Fibroblast of the conjunctiva (primary cell): ENCODE measurements at places on chromosomes 4 and X.

- peak; percentile 27 for DNase-seq
Measured at GRCh38 chr4:123893011-123893981, 496.7 kb downstream of the SPRY1 start.

DNA sequence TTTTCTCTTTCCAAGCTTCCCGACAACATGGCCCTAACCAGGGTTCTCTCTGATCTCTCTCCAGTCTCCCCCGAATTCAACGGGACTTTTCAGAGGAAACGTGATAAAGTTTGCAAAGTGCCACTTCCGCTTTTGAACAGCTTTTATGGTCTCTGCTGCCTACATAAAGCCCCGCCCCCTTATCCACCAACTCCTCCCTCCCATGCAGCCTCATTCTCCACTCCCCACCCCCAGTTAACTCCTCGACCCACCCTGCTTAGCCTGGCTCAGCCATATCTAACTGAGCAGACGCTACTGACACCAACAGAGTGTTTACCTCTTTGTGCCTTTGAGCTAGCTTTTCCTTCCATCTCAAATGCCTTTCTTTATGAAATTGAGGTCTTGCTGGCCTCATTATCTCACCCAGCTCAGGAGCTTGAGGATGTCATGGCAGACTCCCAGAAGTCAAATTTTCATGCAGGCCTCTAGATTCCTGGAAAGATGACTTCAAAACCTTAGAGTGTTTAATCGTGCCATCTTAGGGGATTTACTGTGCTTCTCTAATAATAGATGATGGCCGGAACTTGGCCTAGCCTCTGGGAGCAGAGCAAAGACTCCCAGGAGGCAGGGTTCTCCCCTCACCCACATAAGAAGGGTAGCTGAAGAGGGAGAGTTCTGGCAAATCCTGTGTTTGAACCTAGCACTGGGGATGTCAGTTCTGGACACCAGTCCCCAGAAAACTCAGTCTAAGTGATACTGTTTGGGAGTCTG lies 606.0 kb downstream of the BCOR start:
- no peak for DNase-seq

DNA sequence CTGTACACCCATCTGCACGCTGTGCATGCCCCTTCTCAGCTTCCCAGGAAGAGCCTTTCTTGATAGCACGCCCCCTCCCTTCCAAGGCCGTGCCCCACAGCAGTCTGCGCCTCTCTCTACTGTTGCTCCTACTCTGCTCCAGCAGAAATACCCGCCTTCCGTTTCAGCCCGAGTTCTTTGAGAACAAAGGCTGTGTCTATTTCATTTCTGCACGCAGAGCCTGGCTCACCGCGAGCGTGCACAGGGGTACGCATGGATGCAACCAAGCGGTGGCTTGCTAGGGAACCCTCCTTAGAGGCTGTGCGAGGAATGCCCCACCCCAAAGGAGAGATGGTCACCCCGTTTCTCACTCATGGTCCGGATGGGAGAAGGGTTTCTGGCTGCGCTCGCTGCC lies 485 bp downstream of the AADAT start:
- DNase-seq, result no peak

DNA sequence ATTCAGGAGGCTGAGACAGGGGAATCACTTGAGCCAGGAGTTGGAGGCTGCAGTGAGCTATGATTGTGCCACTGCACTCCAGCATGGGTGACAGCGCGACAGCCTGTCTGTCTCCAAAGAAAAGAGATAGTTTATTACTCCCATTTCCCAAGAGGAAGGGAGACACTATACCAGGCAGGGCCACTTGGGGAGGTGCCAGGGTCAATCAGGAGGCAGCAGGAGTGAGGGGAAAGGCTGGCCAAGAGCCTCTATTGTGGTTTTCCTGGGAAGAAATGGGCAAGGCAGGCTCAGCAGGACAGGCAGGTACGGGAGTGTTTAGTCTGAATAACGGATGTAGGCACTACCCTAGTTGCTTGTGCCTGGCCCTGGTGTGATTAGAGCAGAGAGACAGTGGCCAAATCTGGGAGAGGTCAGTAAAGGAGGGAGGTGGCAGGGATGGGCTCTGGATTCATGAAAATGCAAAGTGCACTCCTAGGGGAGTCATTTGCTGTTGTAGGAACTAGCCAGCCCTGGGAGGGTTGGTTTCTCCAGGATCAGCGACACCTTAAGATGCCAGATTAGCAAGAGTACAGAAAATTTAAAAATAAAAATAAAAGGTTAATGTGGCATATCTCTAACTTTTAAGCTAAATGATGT lies 20.2 kb upstream of the CDKN2AIP start:
- DNase-seq, result no peak

- DNase-seq, result no peak
Measured at GRCh38 chr4:58600290-58600689, 1490.1 kb upstream of the IGFBP7 start.

DNA sequence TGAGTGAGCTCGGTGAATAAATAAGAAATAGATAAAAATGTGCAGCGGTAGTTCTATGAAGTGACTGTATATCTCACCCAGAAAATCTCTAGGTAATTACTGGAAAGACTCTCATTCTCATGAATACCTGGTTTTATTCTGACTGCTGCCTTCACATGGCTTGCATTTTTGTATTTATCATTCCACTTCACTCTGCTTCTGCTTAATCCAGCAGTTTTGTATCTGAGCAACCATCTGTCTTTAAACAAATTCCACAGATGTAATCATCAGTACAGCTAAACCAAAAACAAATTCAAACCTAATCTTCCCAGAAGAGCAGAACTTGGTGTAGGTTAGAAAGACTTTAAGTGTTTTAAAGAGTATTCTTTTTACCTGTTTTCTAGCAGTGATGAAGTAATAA lies 11.2 kb upstream of the ALB start:
- DNase-seq, result no peak

GRCh38 chr4:187276736-187277408 lies 553.2 kb upstream of the FAT1 start:
- peak; percentile 0 for DNase-seq

DNA sequence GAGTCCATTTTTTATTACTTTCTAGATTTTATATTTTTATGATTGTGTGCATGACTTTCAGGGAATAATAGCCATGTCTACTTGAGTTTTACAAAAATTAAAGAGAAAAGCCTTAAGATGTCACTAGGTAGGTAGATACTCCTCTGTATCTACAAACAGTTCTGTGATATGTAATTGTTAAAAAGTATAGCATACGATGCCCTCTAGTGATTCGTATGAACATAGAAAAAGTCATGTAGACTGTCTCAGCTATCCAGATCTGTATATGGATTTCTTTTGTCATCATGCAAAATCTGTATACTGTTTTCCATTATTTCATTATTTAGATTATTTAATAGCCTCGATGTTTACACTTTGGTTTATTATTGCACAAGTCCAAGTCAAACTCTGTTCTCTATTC lies 856.6 kb downstream of the CENPC start:
- peak; percentile 1 for DNase-seq

DNA sequence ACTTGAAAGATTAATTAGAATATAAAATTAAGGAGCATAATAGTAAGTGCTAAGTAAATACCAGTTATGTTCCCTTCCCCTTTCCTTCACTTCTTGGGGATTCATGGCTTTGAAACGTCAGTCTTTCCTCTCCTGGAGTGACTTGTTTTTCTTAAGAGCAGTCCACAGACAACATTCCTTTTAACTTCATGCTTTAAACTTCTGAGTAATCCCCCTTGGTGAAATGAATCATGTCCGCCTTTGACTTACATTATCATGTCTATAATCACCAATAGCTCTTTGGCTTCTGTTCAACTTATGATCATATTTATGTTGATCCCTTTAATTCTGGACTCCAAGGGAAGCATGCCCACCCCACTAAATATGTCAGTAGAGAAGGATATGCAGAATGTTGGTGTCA lies 1012.1 kb upstream of the SLIT2 start:
- no peak for DNase-seq

DNA sequence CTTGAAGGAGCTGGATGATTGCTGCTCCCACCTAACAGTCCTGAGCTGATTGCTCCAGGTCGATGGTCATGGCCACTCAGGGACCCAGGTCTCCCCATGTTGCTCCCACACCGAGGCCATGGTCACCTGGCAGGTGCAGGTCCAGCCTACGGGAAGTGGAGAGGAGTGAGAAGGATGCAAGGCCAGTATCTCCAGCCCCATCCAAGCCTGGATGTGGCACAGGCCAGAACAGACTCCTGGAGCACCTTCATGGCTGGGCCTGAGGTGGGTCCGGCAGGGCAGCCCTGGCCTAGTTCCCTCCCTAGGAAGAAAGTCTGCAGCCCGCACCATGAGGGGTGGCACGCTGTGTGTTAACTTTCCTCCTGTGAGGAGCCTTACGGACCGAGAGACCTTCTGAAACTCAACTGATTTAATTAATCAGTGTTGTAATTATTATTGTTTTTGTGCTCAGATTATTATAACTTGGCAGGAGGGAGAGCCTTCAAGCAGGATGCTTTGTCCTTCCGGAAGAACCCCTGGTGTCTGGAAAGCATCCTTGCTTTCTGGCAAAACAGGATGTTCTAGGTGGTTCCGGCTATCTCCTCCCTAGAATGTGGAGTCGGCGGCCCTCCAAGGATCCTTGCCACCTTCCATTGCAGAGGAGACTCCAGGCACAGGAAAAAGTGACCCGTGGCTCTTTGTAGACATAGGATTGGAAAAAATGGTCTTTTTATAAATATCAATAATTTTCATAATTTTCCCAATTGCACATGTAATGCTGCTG lies 92.3 kb upstream of the ADRA2C start:
- no peak for DNase-seq
